ENCODE measurements at places on chromosomes 12 and 14. TPM values are rescaled to one million over a fixed set of nuclear protein-coding genes. Genes with fewer than 3 reads are reported as not detected.

Gene CD163L1
- 0.69 TPM for total RNA-seq

Gene ART4
- total RNA-seq = 3.5 TPM

Gene ZNF268
- total RNA-seq = 35.8 TPM

Gene TTC9
- 16.9 TPM for total RNA-seq
